ENCODE measurements at places on chromosomes 13 and 19.

DNA sequence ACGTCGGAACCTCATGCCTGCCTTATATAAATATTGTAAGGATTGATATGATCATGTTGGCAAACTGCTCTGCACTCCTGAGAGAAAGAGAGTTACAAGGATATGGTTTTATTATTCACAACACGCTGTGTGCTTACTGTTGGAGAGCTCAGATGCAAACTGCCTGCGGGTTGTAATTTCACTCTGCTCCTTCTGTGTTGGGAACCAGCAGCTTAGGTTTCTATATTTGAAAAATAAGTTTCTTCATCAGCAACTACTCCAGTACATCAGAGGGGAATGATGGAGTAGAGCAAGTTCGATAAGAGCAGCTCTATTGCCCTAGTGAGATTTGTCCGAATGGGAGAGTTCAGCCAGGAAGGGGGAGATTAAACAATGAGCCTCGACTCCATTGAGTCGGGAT is 106.9 kb upstream of the UBL3 start:
- no peak for DNase-seq

GRCh38 chr19:47158367-47158791 is 27.7 kb downstream of the SAE1 start:
- no peak for DNase-seq

DNA sequence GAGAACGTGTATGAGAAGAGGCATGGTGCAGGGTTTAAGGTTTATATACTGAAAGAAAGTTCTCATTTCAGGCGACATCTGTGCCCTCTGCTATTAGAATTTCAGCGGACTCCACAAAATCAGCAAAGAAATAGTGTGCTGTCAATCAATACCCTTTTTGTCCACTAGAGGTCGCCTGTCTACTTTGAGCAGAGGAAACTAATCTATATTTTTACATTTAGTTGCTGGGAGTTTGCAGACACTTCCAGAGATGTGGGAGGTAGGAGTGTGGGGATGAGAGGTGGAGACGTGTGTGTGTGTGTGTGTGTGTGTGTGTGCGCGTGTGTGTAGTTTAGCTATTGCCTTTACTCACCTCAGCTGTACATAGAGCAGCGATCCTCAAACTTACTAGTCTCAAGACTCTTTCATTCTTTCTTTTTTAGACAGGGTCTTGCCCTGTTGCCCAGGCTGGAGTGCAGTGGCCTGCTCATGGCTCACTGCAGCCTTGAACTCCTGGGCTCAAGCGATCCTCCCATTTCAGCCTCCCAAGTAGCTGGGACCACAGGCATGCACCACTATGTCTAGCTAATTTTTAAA is 9.7 kb downstream of the INAFM1 start:
- DNase-seq = no peak

DNA sequence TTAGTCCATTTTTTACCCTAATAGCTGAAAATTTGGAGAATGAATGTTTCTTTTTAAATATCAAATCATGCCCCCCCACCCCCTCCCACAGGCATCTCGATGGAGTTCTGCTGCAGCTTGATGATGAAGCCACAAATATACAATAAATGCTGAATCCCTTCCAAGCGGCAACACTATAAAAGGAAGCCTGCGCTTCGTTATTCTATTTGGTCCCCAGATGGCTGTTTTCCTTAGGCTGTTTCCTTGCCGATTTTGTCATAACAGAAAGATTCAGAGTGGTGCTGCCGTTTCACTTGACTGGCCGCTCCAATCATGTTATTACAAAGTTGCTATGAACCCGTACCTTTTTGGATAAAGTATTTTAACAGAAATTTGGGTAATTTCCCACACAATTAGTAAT is 79.5 kb downstream of the MYO16 start:
- DNase-seq = no peak

DNA sequence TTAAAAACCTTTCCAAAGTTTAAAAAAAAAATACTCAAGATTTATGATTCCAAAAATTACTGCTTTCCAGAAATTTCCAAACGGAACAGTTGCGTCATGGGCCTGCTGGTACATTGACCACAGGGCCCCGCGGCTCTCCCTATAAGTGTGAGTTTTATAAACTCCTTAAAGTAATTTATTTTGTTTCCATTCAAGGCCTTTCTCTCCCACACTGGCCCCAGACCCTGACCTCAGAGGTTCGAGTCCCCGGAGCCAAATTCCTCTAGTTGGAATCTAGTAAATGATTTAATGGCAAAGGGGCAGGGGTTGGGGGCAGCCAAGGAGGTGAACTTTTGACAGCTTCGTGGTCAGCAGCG is 97.5 kb downstream of the INSR start:
- no peak for DNase-seq

DNA sequence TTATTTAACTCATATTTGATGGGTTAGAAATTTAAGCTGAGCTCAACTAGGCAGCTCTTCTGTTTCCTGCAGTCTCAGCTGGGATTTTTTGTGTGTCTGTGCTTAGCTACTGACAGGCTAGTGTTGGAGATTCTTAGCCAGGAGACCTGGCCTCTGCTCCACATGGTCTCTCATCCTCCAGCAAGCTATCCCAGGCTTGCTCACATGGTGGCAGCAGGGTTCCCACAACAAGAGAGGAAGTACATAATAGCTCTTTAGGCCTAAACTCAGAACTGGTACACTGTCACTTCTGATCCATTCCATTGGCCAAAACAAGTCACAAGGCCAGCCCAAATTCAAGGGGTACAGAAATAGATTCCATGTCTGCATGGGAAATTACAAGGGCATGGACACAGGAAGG is 406.2 kb downstream of the SUCLA2 start:
- no peak for DNase-seq

DNA sequence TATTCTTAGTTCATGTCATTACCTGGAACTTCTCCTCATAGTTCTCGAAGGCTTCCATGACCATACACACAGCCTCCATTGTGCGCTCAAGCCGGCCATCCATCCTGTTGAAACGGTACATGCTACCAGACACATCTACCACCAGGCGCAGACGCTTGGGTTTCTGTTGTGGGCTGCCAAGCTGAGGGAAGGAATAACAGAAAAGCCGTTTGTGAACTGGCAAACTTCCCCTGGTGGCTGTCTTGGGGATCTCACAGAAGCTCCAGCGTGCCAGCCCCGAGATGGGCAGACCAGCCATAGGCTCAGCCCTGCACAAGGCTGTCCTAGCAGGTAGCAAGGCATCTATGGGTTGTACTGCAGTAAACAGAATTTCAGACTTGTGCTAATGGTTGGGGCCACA is 130.1 kb downstream of the RGCC start:
- no peak for DNase-seq

DNA sequence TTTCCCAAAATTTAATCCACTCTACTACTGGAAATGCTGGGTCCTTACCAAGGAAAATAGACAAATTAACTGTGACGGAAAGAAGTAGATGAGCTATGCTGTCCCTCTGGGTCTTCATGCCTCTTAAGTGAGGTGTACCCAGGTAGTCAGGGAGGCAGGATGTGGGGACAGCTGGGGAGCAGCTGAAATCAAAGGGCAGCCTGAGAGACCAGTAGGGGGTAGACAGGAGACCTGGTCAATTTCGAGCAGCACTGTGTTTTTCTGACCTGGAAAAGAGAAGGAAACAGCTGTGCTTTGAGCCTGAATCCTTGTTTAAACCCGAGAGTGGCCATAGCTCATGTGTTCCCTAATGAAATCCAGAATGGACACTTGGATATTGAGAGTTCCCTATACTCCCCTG is 587.3 kb downstream of the EFNB2 start:
- no peak for DNase-seq

DNA sequence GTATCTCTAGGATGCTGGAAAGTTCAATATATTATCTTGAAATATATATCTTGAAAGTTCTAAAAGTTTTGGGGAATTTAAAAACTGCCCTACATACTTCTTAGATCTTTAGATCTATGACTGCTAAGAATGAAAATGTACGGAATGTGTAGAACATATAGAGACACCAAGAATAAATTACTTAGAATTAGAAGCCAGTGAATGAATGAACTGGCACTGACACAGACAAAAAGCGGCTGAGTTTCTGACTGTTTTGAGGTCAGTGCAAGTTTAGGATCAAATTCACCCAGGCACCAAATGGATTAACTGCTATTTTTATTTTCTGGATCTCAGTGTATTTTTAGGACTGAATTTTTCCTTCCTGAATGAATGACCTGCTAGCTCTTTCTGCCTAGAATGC is 411.2 kb downstream of the KCTD12 start:
- no peak for DNase-seq

DNA sequence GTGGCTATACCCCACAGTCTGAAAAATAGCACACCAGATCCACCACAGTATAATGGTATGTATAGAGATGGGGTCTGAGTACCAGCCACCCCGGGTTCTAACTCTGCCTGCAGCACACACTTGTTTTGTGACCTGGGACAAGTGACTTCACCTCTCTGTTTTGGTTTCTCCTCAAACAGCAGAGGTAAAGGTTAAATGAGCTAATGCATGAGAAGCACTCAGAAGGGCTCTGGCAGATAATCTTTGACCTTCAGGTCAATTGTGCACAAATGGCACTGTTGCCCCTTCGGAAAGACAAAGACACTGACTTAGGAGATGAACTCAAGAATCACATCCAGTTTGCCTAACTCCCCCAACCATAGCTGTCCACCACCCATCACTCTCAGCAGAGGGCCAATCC is 7.7 kb downstream of the ZC3H4 start:
- DNase-seq = no peak

GRCh38 chr13:110250258-110250891 is 56.6 kb downstream of the COL4A1 start:
- no peak for DNase-seq

- no peak for DNase-seq
Observed at GRCh38 chr13:113495494-113496210, 5.1 kb upstream of the DCUN1D2 start.

DNA sequence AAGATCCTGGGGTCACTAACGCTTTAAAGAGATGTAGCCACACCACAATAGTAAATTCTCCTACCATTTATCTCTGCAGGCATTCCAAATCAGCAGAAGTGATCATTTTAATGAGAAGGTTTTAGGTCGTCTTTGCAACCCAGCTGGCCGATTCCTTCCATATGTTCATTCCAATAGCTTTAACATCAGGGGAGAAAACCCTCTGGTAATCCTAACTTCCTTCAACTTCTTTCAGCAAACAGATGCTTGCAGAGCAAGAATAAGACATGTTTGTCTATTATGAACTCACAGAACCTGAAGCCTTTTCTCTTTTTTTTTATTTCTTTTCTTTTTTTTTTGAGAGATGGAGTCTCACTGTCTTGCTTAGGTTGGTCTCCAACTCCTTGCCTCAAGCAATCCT is 498.6 kb upstream of the SLITRK1 start:
- no peak for DNase-seq

- no peak for DNase-seq
Observed at GRCh38 chr13:25684491-25684890, 312.7 kb downstream of the ATP8A2 start.
